ENCODE measurements at places on chromosomes 13 and 19.
A peak's percentile ranks its signal among the peaks of the same experiment; 100 is the strongest.

GRCh38 chr19:37928527-37929286 lies 21.7 kb downstream of the SIPA1L3 start:
- no peak for DNase-seq

DNA sequence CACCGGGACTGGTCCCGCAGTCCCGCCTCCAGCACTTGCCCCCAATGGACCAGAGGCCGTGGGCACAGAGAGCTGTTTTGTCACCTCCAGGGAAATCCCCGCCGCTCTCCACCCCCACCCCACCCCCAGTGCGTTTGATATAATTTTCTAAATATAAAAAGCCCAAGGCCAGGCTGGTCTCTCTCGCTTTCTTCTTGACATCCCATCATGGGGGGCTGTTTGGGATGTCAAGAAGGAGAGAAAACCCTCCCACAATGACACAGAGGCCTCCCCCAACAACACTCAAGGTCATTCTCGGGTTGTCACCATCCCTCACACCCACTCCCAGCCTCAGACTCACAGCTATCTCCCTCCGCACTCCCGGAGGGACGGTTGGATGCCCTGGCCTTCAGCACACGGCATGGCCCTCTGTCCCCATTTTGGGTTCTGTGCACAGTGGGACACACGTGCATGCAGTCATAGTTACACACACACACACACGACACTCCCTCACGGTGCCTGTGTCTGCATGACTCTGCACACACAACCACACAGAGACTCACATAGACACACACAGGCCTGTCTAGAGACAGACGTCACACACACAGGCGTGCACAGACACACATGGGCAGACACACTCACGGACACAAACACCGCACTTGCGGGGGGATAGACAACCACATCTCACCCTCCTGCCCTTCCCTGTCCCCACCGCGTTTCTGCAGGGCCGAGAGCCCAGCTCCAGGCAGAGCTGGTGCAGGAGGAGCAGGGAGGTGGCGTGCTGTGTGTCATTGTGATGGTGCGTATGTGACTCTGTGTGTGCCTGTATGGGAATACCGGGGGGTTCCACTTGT lies 4.8 kb upstream of the NFIC start:
- no peak for DNase-seq

GRCh38 chr13:77415253-77416071 lies 88.6 kb upstream of the MYCBP2 start:
- no peak for DNase-seq

GRCh38 chr13:113508521-113509254 lies 18.2 kb upstream of the DCUN1D2 start:
- DNase-seq, result no peak

DNA sequence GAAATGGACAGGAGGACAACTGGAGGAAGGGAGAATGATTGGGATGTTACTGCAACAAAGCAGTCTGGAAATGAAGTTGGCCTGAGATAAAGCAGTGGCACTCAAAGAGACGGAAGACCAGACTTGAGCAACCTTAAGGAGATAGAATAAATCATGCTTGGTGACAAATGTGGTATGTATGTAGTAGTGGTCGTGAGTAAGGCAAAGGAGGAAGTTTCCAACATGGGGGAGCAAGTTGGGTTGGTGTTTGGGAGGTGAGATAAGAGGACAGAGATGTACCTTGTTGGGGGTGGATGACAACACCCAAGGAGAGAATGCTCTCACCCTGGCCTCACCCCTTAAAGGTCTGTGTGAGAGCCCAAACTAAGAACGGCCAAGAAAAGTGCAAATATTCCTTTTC lies 420.5 kb downstream of the DIAPH3 start:
- DNase-seq, result no peak

GRCh38 chr19:14369399-14370168 lies 11.7 kb upstream of the ADGRE5 start:
- DNase-seq, result peak; percentile 67

- no peak for DNase-seq
Measured at GRCh38 chr13:66305961-66306617, 924.0 kb downstream of the PCDH9 start.

DNA sequence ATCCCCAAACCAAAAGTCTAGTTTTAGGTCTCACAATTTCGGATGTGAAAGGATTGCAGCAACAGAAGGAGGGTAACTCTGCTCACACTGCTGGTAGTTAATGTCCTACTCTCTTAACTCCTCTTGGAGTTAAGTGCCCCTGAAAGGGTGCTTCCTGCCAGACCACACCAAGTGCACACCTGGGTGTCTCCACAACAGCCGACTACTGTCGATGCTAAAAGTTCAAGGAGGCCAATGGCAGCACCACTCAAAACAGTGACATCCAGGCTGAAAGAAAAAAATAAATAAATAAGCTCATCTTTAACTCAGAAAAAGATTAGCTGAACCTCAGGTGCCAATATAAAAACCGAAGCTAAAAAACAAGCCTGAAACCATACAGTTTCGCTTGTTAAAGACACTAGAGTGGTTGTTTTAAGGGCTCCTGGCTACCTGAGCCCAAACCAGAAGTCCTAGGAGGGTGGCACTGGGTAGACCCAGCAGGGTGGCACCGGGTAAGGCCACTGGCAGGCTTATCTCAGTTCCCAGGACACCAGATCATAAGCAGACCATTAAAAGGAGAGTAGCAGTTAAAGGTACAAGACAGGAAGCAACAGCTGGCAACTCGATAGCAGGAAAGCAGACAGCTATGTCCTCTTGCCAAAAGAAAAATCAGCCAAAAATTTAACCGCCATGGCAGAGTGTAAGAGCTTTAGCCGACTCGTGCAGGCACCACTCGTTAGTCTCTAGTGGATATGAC lies 39.3 kb downstream of the BRD4 start:
- no peak for DNase-seq

DNA sequence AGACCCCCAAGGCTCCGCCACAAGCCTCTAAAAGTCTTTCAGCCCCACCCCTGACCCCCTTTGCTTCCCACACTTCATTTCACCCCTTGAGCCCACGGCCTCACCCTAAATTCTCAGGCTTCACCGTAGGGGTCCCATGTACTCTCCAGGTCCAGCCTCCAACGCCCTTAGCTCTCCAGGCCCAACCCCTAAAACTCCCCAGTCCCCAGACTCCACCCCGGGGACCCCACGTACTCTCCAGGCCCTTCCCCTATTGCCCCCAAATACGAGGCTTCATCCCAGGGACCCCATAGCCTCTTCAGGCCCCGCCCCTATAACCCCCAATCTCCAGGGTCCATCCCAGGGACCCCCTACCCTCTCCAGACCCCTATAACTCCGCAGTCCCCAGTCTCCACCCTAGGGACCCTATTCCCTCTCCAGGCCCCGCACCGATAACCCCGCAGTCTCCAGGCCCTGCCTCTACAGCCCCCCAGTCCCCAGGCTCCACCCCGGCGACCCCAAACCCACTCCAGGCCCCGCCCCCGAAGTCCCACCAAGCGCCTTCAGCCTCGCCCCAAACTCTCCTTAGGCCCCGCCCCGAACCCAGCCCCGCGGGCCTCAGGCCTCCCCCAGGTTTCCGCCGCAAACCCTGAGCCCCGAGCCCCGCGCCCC lies 619 bp downstream of the MED16 start:
- DNase-seq, result no peak

DNA sequence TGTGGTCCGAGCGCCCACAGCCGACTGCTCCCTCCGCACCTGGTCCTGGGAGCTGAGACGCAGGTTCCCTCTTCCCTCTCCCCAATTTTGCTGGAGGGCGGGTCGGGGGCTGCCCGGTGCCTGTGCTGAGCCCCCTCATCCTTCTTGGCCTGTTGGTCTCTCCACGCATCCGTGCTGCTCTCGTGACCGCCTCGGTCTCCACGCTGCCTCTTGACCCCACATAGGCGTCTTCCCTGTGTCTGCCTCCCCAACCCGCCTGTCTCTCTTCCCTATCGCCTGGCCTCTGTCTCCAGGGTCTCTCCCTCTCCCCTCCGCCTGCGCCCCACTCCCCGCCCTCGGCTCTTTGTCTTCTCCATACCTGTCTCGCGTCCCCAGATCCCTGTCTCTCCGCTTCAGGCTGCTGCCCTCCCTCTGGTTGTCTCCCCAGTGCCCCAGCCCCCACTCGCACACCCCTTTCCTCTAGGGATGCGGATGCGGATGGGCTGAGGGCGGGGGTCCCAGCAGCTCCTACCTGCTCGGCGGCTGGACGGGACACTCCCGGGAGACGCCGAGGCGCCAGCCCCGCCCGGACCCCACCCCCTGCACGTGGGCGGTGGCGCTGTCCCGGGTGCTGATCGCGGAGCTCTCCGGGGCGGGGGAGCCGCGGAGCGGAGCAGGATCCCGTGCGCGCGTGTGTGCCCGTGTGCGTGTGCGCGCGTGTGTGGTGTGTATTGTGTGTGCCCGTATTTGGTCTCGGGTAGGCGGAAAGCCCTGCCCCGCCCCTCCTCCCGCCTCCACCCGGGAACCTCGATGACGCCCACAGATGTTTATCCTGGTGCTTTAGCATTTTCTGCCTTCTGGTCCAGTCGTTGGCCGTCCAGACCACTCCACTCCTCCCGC lies at the start of gene SYT5:
SYT5 (minus strand) TSS at position 684 of the 879 bp plus-strand sequence. CDS start 1,248 bp downstream, outside the sequence.
- peak; percentile 33 for DNase-seq

Data from stimulated activated CD8-positive, alpha-beta memory T cell treated with anti-CD3 and anti-CD28 coated beads, Interleukin-7, amount 100 ng/mL, for 1 hour (primary cell).